Mammary microvascular endothelial cell (primary cell): ENCODE measurements at places on chromosomes 2 and 18. TPM values are rescaled to one million over a fixed set of nuclear protein-coding genes. Genes with fewer than 3 reads are reported as not detected.

Gene FBXO41
- 0.05 and 0.07 TPM in 2 replicates for total RNA-seq

Gene KCNJ13
- total RNA-seq: not detected in 2 replicates

Gene CLIP4
- total RNA-seq: 16.3 and 17.4 TPM in 2 replicates

Gene SNORC
- total RNA-seq: 0.10 and 1.6 TPM in 2 replicates

Gene ALPG
- total RNA-seq: 0.07 TPM in 1 of 2 replicates, not detected in the other

Gene KLHL30
- not detected in 2 replicates for total RNA-seq

Gene SLC8A1
- total RNA-seq: 0.13 and 0.34 TPM in 2 replicates

Gene CD207
- total RNA-seq: not detected in 2 replicates

Gene SSB
- 80.3 and 98.0 TPM in 2 replicates for total RNA-seq

Gene DSEL
- 4.7 and 5.9 TPM in 2 replicates for total RNA-seq
